Right ventricle myocardium inferior (tissue), 1 donor: ENCODE measurements at places on chromosomes 6 and 20. TPM values are rescaled to one million over a fixed set of nuclear protein-coding genes. Genes with fewer than 3 reads are reported as not detected.

- DNase-seq = peak; percentile 85
These were observed 69.8 kb upstream of the RIN2 start for GRCh38 chr20:19688031-19688806.

DNA sequence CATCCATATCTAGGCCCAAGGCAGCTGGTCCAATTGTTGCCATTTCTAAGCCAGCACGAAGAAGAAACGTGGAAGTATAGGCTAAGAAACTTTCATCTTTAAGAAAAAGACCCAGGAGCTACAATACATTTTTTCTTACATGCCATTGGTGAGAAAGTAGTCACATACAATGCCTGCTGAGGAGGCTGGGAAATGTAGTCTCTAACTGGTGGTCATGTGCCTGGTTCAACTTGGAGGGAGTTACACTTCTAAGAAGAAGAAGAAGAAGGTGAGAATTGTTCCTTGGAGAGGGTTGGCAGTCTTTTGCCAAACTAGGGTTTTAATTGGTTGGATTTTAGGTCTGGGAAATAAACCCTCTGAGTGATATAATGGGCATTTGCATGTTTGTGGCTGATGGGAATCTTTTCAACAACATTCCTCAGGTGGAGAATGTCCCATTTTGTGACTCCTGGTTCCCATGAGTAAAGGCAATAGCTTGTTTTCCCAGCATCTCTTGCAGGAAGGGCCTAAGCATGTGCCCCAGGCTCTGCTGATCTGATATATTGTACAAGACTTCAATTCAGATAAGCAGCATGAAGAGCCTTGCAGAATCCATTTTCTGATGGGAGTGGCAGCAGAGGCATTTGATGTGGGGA is 47.0 kb upstream of the PREP start:
- DNase-seq = no peak

GRCh38 chr6:45045253-45045601 is 282.9 kb upstream of the RUNX2 start:
- DNase-seq = no peak

- DNase-seq = no peak
These were observed 60.2 kb downstream of the LRRC1 start for GRCh38 chr6:53854843-53855567.

GRCh38 chr6:116036075-116036773 is 24.5 kb downstream of the FRK start:
- no peak for DNase-seq

- DNase-seq = no peak
These were observed 5.5 kb downstream of the TRAF3IP2 start for GRCh38 chr6:111600154-111600553.

DNA sequence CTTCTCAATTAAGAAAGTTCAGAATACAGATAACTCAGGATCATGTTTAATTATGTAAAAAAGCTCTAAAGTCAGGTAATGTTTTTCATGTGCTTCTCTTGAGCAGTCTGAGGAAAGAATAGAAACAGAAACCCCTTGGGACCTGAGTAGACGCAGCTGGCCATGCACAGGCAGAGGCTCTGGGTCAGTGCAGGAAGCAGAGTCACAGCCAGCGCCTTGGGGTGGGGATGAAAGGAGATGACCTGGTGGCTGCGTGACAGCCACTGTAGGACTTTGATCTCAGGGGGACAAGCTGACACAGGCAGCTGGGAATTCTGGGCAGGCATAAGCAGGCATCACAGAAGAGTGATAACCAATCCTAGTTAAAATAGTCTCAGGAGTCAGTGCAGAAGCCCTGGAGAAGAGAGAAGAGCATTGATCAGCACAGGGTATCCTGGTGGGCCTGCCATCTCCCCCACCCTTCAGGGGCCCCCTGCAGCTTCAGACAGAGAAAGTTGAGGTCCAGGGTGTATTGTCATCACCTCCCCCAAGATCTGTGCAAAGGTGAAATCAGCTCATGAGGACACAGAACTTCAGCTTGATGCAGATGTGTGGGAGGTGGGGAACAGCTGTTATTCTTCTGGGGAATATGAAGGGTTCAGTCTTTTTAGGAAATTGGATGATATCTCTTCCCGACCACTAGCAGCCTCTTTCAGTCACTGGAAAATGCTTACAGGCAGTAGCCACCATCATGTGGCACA is 6.4 kb downstream of the HLA-DQB1 start:
- DNase-seq = no peak

DNA sequence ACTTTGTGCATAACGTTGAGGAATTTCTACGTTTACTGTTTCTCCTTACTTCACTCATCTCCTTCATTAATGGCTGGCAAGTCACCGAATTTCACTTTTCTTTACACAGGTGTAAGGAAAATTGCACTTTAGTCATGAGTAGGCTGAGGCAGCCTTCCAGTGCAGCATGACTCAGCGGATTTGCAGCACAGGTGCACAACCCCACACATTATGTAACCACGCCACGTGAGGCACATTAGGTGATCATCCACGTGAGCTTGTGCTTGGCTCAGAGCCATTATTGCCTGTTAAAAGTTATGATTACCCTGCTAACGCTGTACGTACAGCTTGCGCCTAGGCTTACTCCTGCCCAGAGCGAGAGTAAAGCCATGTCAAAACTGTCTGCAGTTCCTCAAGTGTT is 158.8 kb downstream of the NKAIN2 start:
- DNase-seq = no peak

GRCh38 chr20:5001174-5002076 is at the start of gene SLC23A2:
Gene SLC23A2, minus strand, starts transcription at chr20:5001510. Its CDS starts 68,948 bp downstream, at chr20:4932562.
- peak; percentile 86 for DNase-seq

GRCh38 chr20:57663681-57664451 is 43.6 kb upstream of the ZBP1 start:
- peak; percentile 17 for DNase-seq

TRIM15 gene
- total RNA-seq = not detected

ADGB gene
- total RNA-seq = not detected

EDN3 gene
- not detected for total RNA-seq

C2 gene
- total RNA-seq = 8.9 TPM

PRSS35 gene
- not detected for total RNA-seq

ALDH8A1 gene
- not detected for total RNA-seq

HS3ST5 gene
- total RNA-seq = not detected
